GM23338 (cell line): ENCODE measurements at places on chromosomes 1 and 21. TPM values are rescaled to one million over a fixed set of nuclear protein-coding genes. Genes with fewer than 3 reads are reported as not detected.

Gene AQP10
- not detected in 2 replicates for total RNA-seq

Gene CCDC181
- total RNA-seq: 3.1 and 3.4 TPM in 2 replicates

DNA sequence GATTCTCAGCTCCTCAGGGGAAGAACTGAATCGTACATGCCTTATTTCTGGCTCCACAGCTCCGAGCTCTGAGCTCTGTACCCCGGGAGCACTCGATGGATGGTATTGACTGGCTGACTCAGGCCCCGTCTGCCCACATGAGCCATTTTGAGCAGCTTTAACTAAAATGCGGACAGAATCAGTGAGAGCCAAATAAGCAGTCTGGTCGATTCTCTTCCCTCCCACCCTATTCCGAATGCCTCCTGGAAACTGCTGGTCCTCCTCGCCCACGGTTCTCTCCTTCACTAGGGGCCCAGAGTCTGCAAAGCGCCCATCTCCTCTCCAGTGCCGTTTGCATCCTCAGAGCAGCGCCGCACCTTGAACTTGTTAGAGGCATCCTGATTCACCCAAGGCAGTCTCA lies 125.9 kb upstream of the IRF2BP2 start:
- H3K4me3 ChIP-seq: no peak overlapping the region
- H3K4me1 ChIP-seq: no peaks in the 10 kb centered on the region; the same call in 1 of the 2 replicates
- DNase-seq: no peak
- H3K36me3 ChIP-seq: no peaks in the 10 kb centered on the region
- H3K27me3 ChIP-seq: no peaks in the 10 kb centered on the region
- H3K27ac ChIP-seq: no peak overlapping the region

Gene ETV3L
- not detected in 2 replicates for total RNA-seq

GRCh38 chr1:41528106-41528505 lies 43.6 kb upstream of the EDN2 start:
- H3K27me3 ChIP-seq: no peaks in the 10 kb centered on the region
- H3K36me3 ChIP-seq: no peaks in the 10 kb centered on the region
- H3K4me1 ChIP-seq: no peaks in the 10 kb centered on the region
- H3K4me3 ChIP-seq: no peak overlapping the region
- no peak for DNase-seq

Gene CLDN17
- not detected in 2 replicates for total RNA-seq

Gene SCCPDH
- total RNA-seq: 18.8 and 20.4 TPM in 2 replicates

DNA sequence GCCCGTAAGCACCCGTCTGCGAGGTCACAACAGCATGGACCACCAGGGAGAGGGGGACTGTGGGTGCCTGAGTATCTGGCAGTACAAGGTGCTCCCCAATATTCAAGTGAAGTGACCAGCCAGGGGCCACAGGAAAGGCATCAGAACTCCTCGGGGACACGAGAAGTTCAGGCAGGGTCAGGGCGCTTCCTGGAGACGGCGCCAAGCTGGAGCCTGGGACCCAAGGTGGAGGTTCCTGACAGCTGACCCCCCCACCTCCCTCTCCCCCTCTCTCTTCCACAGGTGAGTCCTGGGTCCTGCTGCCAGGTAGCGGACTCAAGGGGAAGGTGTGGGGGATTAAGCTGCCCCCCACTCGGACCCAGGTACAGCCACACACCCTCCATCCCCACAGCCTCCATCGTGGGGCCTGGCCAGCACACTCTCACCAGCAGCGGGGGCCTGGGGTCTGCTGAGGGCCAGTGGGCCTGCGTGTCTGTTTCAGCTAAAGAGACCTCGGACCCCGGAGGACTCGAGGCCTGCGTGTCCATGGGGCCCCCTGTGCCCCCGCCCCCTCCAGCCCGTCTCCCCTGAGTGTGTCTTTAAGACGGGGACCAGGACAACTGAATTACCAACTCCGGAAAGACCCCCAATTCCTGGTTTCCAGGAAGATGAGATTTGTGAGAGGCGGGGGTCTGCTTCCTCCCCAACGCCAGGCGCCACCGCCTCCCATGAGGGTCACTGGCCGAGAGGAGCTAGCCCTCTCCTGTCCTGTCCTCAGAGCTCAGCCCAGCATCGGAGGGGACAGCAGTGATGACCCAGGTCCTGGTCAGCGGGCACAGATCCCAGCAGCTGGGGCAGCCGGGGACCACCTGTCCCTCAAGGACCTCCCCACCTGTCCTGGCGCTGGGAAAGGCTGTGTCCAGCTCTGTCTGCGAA lies 6.2 kb downstream of the TNFRSF18 start:
- peak; percentile 5 for DNase-seq
- no peaks in the 10 kb centered on the region for H3K4me1 ChIP-seq
- H3K27me3 ChIP-seq: no peaks in the 10 kb centered on the region
- H3K27ac ChIP-seq: no peak overlapping the region

DNA sequence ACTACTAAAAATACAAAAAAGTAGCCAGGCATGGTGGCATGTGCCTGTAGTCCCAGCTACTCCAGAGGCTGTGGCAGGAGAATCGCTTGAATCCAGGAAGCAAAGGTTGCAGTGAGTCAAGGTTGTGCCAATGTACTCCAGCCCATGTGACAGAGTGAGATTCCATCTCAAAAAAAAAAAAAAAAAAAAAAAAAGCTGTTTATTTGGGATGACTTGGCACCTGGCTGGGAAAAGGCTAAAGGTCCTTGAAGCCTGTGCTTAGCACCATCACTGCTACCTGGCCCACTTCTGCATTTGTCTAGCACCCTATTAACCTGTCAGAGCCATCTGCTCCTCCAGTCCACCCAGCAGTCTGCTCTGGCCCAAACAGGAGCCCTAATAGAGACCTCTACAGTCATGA lies 25.0 kb downstream of the PRDX6 start:
- no peak overlapping the region for H3K27ac ChIP-seq
- no peaks in the 10 kb centered on the region for H3K27me3 ChIP-seq
- no peak for DNase-seq
- peaks cover 3% of the 10 kb centered on the region; the same call in 1 of the 2 replicates for H3K36me3 ChIP-seq

DNA sequence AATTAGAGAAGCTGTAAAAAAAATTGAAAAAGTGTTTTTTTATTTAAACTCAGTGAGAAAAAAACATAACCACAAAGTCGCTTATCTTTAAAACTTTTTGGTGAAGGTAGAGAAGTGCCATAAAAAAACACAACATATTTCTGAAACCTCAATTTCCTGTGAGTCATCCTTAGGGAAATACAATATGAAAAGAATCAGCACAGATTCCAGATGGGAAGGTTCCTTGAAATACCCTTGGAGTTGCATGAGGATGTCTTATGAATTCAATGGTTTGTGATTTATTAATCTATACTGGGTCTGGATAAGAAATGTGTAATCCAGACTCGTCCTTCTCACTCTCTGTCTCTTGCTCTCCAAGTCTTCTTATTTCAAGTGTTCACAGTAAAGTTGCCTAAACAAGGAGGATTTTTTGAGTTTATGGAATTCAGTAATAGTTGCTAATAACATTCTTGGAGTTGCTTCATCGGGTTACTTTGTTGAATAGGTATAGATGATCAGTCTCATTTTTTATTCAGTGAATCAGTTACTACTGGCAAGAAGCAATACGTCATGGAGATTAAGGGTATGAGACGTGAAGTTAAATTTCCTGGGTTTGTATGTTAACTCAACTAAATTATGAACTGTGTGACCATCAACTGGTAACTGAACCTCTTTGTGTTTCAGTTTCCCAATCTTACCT lies 191.4 kb downstream of the KCNK2 start:
- DNase-seq: no peak
- no peaks in the 10 kb centered on the region for H3K27me3 ChIP-seq
- H3K4me1 ChIP-seq: peaks cover 7% of the 10 kb centered on the region; the same call in 1 of the 2 replicates
- no peak overlapping the region for H3K4me3 ChIP-seq

GRCh38 chr1:2623571-2624337 lies 9.1 kb downstream of the MMEL1 start:
- H3K27ac ChIP-seq: no peak overlapping the region
- H3K27me3 ChIP-seq: peaks cover 29% of the 10 kb centered on the region
- H3K4me3 ChIP-seq: no peak overlapping the region

- peaks cover 43% of the 10 kb centered on the region for H3K36me3 ChIP-seq
- no peak overlapping the region for H3K4me3 ChIP-seq
- H3K27me3 ChIP-seq: no peaks in the 10 kb centered on the region
- H3K27ac ChIP-seq: no peak overlapping the region
- peaks cover 16% of the 10 kb centered on the region; the same call in 1 of the 2 replicates for H3K4me1 ChIP-seq
- DNase-seq: no peak
Measured at GRCh38 chr1:113965703-113966412, 13.4 kb upstream of the OLFML3 start.

- no peak overlapping the region for H3K4me3 ChIP-seq
- no peak overlapping the region for H3K27ac ChIP-seq
- no peak for DNase-seq
- no peaks in the 10 kb centered on the region for H3K27me3 ChIP-seq
- no peaks in the 10 kb centered on the region for H3K4me1 ChIP-seq
Measured at GRCh38 chr1:235050911-235051360, 77.7 kb downstream of the TOMM20 start.

GRCh38 chr1:203447151-203447550 lies 28.5 kb upstream of the PRELP start:
- no peak overlapping the region for H3K4me3 ChIP-seq
- H3K27me3 ChIP-seq: no peaks in the 10 kb centered on the region
- H3K36me3 ChIP-seq: no peaks in the 10 kb centered on the region
- no peak overlapping the region for H3K27ac ChIP-seq

GRCh38 chr1:1757422-1758058 lies 20.7 kb downstream of the NADK start:
- no peak overlapping the region for H3K4me3 ChIP-seq
- H3K27ac ChIP-seq: no peak overlapping the region
- H3K27me3 ChIP-seq: no peaks in the 10 kb centered on the region

GRCh38 chr1:228342627-228343190 lies 63.9 kb downstream of the TRIM11 start:
- DNase-seq: no peak
- no peaks in the 10 kb centered on the region for H3K27me3 ChIP-seq
- no peaks in the 10 kb centered on the region for H3K4me1 ChIP-seq
- no peak overlapping the region for H3K27ac ChIP-seq
- H3K36me3 ChIP-seq: no peaks in the 10 kb centered on the region
- H3K4me3 ChIP-seq: no peak overlapping the region

Gene FCGR1A
- not detected in 2 replicates for total RNA-seq

DNA sequence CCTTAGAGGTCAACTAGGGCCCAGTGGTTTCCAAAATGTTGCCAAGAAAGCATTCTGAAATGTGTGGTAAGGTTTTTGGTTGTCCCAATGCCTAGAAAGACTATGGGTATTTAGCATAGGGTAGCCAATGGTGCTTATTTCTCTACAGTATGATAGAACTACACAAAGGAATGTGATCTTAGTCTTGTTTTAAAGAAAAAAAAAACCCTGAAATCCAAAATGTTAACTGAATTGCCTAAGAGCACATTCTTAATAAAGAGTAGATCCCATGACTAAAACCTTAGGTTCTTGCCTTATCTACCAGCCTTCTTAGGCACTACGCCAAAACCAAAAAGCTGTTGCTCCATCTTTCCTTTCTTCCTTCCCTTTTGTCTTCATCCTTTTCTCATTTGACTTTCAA lies 428.2 kb downstream of the MRPL39 start:
- no peak overlapping the region for H3K27ac ChIP-seq
- H3K36me3 ChIP-seq: no peaks in the 10 kb centered on the region
- H3K4me3 ChIP-seq: no peak overlapping the region
- no peaks in the 10 kb centered on the region for H3K27me3 ChIP-seq

DNA sequence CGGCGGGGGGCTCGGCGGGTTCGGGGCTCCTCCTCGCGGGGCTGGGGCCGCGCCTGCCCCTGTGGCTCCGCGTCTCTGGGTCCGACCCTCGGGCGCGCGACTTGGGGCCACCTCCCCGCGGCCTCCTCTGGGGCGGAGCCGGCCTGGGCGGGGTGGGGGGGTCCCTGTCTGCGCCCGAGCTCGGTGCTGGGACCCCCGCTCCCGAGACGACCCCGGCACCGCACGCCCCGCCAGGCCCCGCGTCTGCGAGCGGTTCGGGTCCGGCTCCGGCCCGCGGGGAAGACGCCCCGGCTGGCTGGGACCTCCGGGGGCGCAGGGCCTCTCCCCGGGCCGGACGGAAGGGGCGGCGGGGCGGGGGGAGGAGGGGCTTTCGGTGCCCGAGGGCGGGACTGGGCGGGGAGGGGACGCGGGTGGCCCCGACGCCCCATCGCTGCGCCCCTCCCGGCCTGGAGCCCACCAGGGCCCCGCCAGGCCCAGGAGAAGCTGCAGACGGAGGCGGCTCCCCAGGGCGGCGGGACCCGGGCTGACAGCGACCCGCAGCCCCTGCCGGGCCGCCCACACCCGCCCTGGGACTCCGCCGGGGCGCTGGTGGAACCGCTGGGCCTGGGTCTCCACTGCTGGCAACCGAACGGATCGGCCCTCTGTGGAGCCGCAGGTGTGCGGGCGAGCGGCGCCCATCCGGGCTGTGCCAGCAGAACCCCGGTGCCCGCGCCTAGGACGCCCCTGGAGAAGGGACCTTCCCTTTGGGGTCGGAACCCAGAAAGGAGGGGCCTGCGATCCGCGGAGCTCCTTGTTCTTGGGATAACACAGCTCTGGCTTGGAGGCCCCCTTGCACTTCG lies 610 bp downstream of the COL6A2 start:
- no peaks in the 10 kb centered on the region for H3K36me3 ChIP-seq
- peak overlapping the region; percentile 66 for H3K4me3 ChIP-seq
- 0 out of 2 replicates have a peak, but pooled peaks cover 3% of the 10 kb centered on the region for H3K4me1 ChIP-seq
- H3K27ac ChIP-seq: no peak overlapping the region
- DNase-seq: peak; percentile 62

Gene MRPL39
- total RNA-seq: 40.7 and 50.5 TPM in 2 replicates

- H3K36me3 ChIP-seq: no peaks in the 10 kb centered on the region
- peaks cover 15% of the 10 kb centered on the region for H3K27me3 ChIP-seq
- H3K4me3 ChIP-seq: no peak overlapping the region
- DNase-seq: no peak
- H3K4me1 ChIP-seq: peaks cover 10% of the 10 kb centered on the region
Measured at GRCh38 chr1:185042737-185043136, 2.6 kb upstream of the RNF2 start.

DNA sequence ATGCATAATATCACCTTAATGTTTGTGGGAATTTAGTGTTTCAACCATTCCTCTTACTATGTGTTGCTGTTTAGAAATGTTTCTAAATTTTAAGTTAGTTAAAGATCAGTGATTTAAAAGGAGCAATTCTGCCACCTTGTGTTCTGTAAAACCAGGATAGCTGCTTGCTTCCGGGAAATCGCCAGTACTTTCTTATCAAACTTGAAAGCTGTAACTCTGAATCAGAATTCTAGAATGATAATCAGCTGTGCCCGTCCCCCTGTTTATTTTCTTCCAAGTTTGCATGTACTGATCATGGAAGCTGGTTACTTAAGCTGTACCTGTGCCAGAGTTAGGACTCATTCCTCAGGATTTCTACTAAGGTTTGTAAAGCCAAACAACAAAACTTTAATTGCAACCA lies 656.4 kb downstream of the LTN1 start:
- no peaks in the 10 kb centered on the region for H3K36me3 ChIP-seq
- peak; percentile 70 for DNase-seq
- no peak overlapping the region for H3K27ac ChIP-seq
- H3K4me3 ChIP-seq: no peak overlapping the region
- H3K27me3 ChIP-seq: no peaks in the 10 kb centered on the region
- no peaks in the 10 kb centered on the region for H3K4me1 ChIP-seq

- no peak overlapping the region for H3K4me3 ChIP-seq
- no peak overlapping the region for H3K27ac ChIP-seq
- no peaks in the 10 kb centered on the region for H3K4me1 ChIP-seq
- no peaks in the 10 kb centered on the region for H3K27me3 ChIP-seq
- no peak for DNase-seq
Measured at GRCh38 chr1:159799446-159799985, 2.6 kb upstream of the FCRL6 start.

Gene TTC3
- 26.8 and 48.6 TPM in 2 replicates for total RNA-seq

Gene NTNG1
- 9.1 and 10.3 TPM in 2 replicates for total RNA-seq

Gene C1orf53
- 2.7 TPM in 1 of 2 replicates, not detected in the other for total RNA-seq

GRCh38 chr1:201614262-201615015 lies 75.5 kb downstream of the NAV1 start:
- H3K27me3 ChIP-seq: no peaks in the 10 kb centered on the region
- peaks cover 15% of the 10 kb centered on the region; the same call in 1 of the 2 replicates for H3K4me1 ChIP-seq
- DNase-seq: peak; percentile 94

- no peak overlapping the region for H3K27ac ChIP-seq
- H3K27me3 ChIP-seq: no peaks in the 10 kb centered on the region
- H3K4me3 ChIP-seq: no peak overlapping the region
- H3K36me3 ChIP-seq: no peaks in the 10 kb centered on the region
- no peak for DNase-seq
Measured at GRCh38 chr1:207831517-207832327, 79.2 kb downstream of the CD34 start.
